Neural progenitor cell (in vitro differentiated cells): ENCODE measurements at places on chromosomes 11 and 22. TPM values are rescaled to one million over a fixed set of nuclear protein-coding genes. Genes with fewer than 3 reads are reported as not detected.

GRCh38 chr11:2577991-2578928 is 121.5 kb downstream of the KCNQ1OT1 start:
- no peak for DNase-seq

BLID gene
- total RNA-seq: not detected in 2 replicates

- DNase-seq: no peak
Measured at GRCh38 chr11:117874910-117875381, 1.5 kb downstream of the FXYD6 start.

DNA sequence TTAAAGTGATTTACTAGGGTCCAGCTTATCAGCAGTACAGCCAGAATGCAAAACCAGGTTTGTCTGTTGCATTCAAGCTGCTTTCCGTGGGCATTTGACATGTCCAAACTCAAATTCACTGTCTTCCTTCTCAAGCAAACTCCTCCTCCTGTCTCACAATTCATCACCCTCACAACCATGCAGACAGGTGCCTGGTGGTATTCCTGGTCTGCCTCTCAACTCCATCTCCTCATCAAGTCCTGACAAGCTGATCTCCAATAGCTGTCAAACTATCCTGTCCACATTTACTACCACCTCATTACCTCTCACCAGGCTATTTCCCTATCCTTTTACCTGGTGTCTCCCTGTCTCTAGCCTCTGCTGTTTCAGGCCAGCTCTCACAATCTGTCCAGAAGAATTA is 49.1 kb upstream of the LYVE1 start:
- no peak for DNase-seq

KREMEN1 gene
- 1.4 and 1.9 TPM in 2 replicates for total RNA-seq

TUBA8 gene
- 0.09 and 0.39 TPM in 2 replicates for total RNA-seq

DNA sequence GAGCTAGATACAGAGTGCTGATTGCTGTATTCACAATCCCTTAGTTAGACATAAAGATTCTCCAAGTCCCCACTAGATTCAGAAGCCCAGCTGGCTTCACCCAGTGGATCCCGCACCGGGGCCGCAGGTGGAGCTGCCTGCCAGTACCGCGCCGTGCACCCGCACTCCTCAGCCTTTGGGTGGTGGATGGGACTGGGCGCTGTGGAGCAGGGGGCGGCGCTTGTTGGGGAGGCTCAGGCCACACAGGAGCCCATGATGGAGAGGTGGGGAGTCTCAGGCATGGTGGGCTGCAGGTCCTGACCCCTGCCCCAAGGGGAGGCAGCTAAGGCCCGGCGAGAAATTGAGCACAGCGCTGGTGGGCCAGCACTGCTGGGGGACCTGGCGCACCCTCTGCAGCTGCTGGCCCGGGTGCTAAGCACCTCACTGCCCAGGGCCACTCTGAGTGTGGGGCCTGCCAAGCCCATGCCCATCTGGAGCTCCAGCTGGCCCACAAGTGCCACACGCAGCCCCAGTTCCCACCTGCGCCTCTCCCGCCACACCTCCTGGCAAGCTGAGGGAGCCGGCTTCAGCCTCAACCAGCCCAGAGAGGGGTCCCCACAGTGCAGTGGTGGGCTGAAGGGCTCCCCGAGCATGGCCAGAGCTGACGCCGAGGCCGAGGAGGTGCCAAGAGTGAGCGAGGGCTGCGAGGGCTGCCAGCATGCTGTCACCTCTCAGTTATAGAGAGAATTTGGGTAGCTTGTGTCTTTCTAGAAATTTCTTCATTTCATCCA is 417.6 kb downstream of the METTL15 start:
- DNase-seq: no peak

GRCh38 chr11:71293961-71294782 is 41.8 kb upstream of the SHANK2 start:
- no peak for DNase-seq

DNA sequence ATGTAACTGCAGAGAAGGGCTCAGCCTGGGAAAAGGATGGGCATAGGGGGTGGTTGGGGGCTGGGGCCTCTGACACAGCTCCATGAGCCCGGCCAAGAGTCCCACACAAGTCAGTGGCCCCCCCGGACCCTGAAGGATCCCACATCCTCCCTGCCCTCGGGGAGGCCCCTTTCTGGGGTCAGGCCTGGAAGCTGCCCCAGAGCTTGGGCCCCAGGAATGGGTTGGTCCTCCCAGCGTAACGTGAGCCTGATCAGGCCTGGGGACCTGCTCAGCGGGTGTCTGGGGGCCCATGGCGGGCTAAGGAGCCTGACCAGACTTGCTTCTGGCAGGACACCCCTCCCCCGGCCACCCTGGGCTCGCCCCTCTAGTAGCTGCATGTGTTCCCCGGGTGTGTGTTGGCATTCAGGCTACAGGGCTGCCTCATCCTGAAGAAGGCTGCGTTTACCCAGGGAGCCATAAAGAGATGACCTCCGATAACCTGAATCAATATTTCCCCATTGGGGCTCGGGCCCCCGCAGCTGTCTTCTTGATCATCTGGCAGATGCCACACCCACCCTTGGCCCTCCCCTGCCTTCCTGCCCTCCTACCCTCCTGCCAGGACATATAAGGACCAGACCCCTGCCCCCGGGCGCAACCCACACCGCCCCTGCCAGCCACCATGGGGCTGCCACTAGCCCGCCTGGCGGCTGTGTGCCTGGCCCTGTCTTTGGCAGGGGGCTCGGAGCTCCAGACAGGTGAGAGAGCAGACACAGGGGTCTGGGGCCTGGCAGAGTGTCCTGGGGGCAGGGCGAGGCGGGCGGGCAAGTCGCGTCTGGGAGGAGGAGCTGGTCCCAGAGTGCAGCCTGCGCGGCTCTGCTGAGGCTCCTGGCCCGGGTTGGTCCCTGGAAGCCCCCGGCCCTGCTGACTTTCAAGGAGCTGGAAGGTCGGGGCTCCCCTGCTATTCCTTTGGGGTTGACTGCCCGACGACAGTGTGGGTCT is at the start of gene MUC2:
Gene MUC2 (plus strand): TSS at position 631 of the 978 bp plus-strand sequence.
- no peak for DNase-seq

TEX54 gene
- total RNA-seq: not detected in 2 replicates
